ENCODE measurements at places on chromosomes 12 and 14.

DNA sequence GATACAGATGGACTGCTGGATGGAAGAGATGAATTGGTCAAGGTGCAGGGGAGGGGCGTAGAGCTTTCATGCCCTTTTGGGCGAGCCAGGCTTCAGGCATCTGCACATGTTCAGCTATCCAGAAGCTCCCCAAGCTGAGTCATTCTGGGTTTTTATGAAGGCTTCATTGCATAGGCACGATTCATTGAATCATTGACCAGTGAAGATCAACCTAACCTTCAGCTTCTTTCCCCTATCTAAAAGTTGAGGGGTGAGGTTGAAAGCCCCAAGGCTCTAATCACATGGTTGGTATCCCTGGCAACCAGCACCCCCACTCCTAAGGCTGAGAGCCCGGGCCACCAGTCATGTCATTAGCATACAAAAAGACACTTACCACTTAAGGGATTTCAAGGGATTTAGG lies 36.3 kb downstream of the RPS29 start:
- no peaks in the 10 kb centered on the region for H3K4me1 ChIP-seq
- no peak overlapping the region for H3K27ac ChIP-seq
- no peak overlapping the region for H3K4me3 ChIP-seq
- H3K36me3 ChIP-seq: no peaks in the 10 kb centered on the region
- no peak for DNase-seq

- DNase-seq: no peak
- H3K36me3 ChIP-seq: no peaks in the 10 kb centered on the region
- no peak overlapping the region for H3K4me3 ChIP-seq
Observed at GRCh38 chr12:32254260-32254956, 144.9 kb upstream of the FGD4 start.

GRCh38 chr12:58051378-58051777 lies 110.0 kb downstream of the ATP23 start:
- H3K4me1 ChIP-seq: no peaks in the 10 kb centered on the region
- no peak for DNase-seq
- no peaks in the 10 kb centered on the region for H3K36me3 ChIP-seq
- H3K4me3 ChIP-seq: no peak overlapping the region
- no peaks in the 10 kb centered on the region for H3K27me3 ChIP-seq
- no peak overlapping the region for H3K27ac ChIP-seq

GRCh38 chr14:58914279-58914855 lies 274.1 kb upstream of the DAAM1 start:
- no peaks in the 10 kb centered on the region for H3K36me3 ChIP-seq
- H3K27me3 ChIP-seq: no peaks in the 10 kb centered on the region
- DNase-seq: no peak
- H3K27ac ChIP-seq: no peak overlapping the region
- no peaks in the 10 kb centered on the region for H3K4me1 ChIP-seq
- H3K4me3 ChIP-seq: no peak overlapping the region

DNA sequence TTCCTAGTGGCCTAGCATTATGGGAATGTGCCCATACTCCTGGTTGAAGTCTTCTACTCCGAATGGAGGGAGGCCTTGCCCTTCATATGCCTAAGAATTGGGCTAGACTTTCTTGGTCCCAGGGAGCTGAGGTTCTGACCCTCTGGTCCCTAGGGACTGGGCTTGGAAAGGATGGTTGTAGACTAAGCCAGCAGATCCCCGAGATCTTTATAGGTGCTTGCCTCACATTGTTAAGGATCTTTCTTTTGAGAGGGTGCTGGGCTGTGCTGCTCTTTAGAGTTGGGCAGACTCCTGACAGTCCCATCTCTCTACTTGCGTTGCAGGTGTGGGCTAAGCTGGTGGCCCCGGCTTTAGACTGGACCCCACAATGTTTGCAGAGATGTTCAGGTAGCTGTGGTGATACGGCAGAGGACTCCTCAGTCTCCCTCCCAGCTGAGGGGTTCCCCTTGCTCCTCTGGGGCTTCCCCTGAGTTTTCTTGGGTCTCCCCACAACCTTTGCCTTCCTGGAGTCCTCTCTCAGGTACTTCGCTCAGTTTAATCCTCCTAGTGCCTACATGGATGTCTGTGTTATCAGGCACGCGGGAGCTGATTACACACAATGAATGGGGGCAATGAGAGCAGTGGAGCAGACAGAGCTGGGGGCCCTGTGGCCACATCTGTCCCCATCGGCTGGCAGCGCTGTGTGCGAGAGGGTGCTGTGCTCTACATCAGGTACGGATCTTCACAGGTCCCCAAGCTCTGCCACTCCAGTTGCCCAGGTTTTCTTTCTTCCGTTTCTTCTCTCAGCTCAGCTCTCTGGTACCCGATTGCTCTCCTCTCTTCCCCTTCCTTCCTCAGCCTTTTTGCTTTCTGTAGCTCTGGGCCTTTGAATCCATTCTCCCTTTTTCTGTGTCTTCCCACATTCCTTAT lies 1.3 kb downstream of the MBD6 start:
- H3K4me3 ChIP-seq: peak overlapping the region; percentile 81
- no peak for DNase-seq
- no peaks in the 10 kb centered on the region for H3K27me3 ChIP-seq
- peaks cover 26% of the 10 kb centered on the region for H3K4me1 ChIP-seq
- peak overlapping the region; percentile 98 for H3K27ac ChIP-seq

GRCh38 chr14:87084908-87085307 lies 908.1 kb downstream of the GALC start:
- no peaks in the 10 kb centered on the region for H3K27me3 ChIP-seq
- no peaks in the 10 kb centered on the region for H3K4me1 ChIP-seq
- no peak overlapping the region for H3K4me3 ChIP-seq

- H3K4me3 ChIP-seq: peak overlapping the region; percentile 82
- peaks cover 11% of the 10 kb centered on the region for H3K4me1 ChIP-seq
Observed at GRCh38 chr12:107091989-107092641, 1.2 kb downstream of the CRY1 start.

GRCh38 chr12:113794774-113795173 lies 171.4 kb downstream of the RBM19 start:
- H3K27ac ChIP-seq: no peak overlapping the region
- H3K4me3 ChIP-seq: no peak overlapping the region
- H3K4me1 ChIP-seq: no peaks in the 10 kb centered on the region
- no peaks in the 10 kb centered on the region for H3K36me3 ChIP-seq
- DNase-seq: no peak

DNA sequence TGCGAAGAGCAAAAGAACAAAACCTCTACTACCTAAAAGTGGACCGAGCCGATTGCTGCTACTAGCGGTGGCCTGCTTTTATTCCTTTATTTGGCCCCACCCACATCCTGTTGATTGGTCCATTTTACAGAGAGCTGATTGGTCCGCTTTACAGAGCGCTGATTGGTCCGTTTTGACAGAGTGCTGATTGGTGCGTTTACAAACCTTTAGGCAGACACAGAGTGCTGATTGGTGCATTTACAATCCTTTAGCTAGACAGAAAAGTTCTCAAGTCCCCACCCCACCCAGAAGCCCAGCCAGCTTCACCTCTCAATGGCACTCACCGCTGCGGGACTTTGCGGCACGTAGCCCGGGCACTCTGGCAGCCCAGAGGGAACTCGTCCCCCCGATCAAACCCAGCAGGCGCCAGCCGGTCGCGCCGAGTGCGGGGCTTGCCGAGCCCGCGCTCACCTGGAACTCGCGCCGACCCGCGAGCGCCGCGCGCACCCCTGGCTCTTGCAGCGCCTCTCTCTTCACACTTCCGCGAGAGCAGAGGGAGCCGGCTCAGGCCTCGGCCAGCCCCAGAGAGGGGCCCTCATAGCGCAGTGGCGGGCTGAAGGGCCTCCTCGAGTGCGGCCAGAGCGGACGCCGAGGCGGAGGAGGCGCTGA lies 8.7 kb upstream of the FGD4 start:
- no peaks in the 10 kb centered on the region for H3K36me3 ChIP-seq
- H3K4me1 ChIP-seq: no peaks in the 10 kb centered on the region
- H3K27me3 ChIP-seq: no peaks in the 10 kb centered on the region
- no peak overlapping the region for H3K27ac ChIP-seq
